ENCODE measurements at places on chromosomes 5 and 9. TPM values are rescaled to one million over a fixed set of nuclear protein-coding genes. Genes with fewer than 3 reads are reported as not detected.

Gene C1QTNF2
- 0.44 TPM for total RNA-seq

Gene DND1
- total RNA-seq: 1.8 TPM

Gene CDH9
- 0.10 TPM for total RNA-seq

Gene FAM200C
- total RNA-seq: 3.0 TPM

Gene FRRS1L
- total RNA-seq: 2.3 TPM

Gene SHOC1
- 0.10 TPM for total RNA-seq

Gene RORB
- 0.08 TPM for total RNA-seq

DNA sequence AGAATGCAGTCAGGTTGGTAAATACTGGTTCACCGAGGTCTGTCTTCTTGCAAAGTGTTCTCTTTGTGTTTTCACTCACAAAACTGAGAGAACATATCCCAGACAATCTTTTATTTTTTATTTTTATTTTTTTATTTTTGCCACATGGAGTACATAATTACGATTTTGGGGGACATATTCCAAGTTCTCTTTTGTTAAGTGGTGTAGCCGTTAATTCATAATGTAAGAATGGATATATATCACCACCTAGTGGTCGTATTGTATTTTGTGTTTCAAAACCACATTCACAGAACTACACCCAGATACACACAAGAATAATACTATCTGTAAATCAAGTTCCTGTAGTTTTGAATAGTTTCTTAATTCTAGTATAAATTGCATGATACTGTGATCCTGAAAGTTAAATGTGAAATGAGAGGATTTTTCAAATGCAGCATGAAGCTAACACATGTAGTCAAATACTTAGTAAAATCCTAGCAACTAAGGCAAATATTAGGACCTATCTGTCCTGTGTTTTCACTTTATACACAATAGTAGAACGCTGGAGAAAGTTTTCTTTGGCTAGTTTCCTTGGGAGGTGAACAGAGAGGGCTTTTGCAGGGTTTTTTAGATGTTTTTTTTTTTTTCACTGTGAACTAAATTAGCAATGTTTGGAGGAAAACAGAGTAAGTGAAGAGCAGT lies 92.7 kb downstream of the VCAN start:
- peak; percentile 20 for DNase-seq

GRCh38 chr5:61823781-61824180 lies 482.2 kb upstream of the KIF2A start:
- no peak for DNase-seq

GRCh38 chr5:60369391-60369790 lies 330.6 kb downstream of the DEPDC1B start:
- DNase-seq: no peak

DNA sequence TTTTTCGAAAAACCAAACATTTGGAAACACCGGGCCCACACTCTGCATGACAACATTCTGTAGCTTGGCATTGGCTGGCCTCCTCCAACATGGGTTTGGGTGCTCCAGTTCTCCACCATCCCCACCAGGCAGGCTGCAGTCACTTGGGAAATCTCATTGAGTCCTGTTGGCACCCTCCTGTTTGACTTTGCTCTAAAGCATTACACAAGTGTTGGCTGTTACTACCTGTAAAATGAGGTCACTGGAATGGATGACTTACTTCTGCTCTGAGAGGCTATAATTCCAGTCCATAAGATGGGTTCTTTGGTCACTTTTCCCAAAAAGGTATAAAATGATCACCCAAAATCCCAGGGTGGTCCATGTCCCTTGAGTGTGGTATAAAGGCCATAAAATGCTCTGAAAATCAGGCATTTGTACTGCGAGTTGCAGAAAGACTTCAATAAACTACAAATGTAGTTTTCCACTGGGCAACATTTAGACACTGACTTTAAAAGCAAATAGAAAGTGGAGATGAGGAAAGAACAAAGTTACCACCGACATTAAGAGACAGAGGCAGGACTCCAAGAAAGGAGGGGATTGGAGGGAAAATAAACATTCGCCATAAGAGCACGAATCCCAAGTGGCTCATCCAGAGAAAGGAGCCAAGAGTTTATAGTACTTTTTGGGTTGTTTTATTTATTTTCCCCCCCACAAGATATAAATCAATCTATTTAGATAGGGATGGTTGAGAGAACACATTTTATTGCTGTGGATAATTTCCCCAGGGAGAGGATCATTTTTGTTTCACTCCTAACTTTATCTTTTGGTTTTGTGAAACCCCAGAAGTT lies 295.1 kb downstream of the TLE1 start:
- DNase-seq: no peak

DNA sequence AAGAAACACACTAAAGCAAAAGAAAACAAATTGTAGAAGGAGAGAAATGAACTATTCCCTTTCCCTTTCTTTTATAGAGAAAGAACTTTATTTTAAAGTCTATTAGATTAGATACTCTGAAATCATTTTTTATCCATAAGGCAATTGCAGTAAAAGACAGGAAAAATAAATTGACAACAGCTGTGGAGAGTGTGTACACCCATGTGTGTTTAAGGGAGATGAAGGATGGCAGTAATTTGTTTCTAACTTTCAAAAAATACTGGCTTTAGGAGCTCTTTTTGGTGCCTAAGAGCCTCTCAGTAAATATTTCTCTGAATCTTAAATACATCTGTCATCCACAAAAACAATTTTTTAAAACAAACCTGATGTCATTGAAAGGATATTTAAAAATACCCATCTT lies 18.3 kb upstream of the ARL14EPL start:
- no peak for DNase-seq

- no peak for DNase-seq
Measured at GRCh38 chr5:173217626-173218397, 17.2 kb downstream of the NKX2-5 start.

GRCh38 chr9:89608641-89609335 lies 4.0 kb downstream of the GADD45G start:
- DNase-seq: no peak

DNA sequence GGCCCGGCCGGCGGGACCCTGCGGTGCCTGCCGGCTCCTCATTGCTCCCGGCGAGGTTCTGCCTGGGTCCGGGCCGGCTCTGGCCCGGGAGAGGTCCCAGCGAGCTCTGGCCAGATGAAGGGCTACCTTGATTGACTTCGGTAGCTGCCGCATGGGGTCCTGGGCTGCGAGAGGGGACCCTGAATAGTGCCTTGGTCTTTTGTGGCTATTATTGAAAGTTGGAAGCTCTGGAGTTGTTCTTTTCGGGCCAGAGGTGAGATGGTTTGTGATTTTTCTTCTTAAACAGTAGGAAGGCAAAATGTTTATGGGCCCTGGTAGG lies 635 bp downstream of the NAA35 start:
- no peak for DNase-seq

GRCh38 chr5:24141046-24141445 lies 503.7 kb downstream of the CDH10 start:
- no peak for DNase-seq

DNA sequence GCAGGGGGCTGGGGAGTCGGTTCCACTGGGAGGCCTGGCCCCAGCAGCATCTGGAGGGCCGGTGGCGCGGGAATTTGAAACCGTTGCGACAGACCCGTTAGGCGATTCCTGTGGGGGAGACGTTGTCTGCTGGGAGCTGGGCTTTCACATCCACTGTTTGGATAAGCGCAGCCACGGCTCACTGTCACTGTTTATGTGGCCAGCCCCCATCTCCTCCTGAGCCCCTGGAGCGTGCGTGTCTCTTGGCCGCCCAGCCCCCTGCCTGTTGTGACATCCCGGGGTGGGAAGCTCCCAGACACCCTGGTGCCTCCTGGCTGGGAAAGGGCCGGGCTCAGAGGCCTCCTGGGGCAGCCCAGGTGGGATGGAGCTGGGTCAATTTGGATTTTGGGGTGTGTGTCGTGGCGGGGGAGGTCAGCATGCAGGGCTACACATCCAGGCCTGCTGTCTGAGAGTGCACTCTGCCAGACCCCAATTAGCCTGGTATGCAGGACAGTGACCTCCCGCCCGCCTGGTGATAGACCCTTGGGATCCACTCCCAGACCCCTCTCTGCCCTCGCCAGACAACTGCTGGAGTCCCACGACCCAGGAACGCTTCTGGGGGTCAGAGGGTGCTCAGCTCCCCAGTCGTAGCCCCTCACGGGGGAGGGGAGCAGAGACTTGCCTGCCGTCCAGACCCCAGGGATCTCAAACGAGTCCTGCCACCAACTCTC lies 62.0 kb upstream of the RNU6ATAC start:
- DNase-seq: no peak

GRCh38 chr5:132070460-132071337 lies 2.9 kb upstream of the CSF2 start:
- no peak for DNase-seq

- DNase-seq: no peak
Measured at GRCh38 chr5:60453186-60453976, 246.6 kb downstream of the DEPDC1B start.

GRCh38 chr9:100082782-100083181 lies 16.0 kb downstream of the ERP44 start:
- no peak for DNase-seq

All from Panc1 (cell line).